ENCODE measurements at places on chromosomes 5 and 9.

GRCh38 chr5:37889612-37890317, 49.9 kb upstream of the GDNF start:
- H3K4me3 ChIP-seq = no peak overlapping the region
- H3K27ac ChIP-seq = no peak overlapping the region
- H3K27me3 ChIP-seq = peaks cover 4% of the 10 kb centered on the region
- no peaks in the 10 kb centered on the region for H3K4me1 ChIP-seq
- DNase-seq = no peak

GRCh38 chr9:108272349-108272899, 583.4 kb downstream of the ACTL7B start:
- no peaks in the 10 kb centered on the region for H3K4me1 ChIP-seq
- H3K27ac ChIP-seq = no peak overlapping the region
- H3K36me3 ChIP-seq = no peaks in the 10 kb centered on the region
- no peak for DNase-seq
- no peak overlapping the region for H3K4me3 ChIP-seq
- no peaks in the 10 kb centered on the region for H3K27me3 ChIP-seq

GRCh38 chr5:103490030-103490739, 72.4 kb downstream of the NUDT12 start:
- H3K27me3 ChIP-seq = peaks cover 12% of the 10 kb centered on the region
- H3K4me3 ChIP-seq = no peak overlapping the region
- H3K36me3 ChIP-seq = no peaks in the 10 kb centered on the region
- H3K27ac ChIP-seq = no peak overlapping the region
- H3K4me1 ChIP-seq = no peaks in the 10 kb centered on the region
- no peak for DNase-seq

- no peak overlapping the region for H3K27ac ChIP-seq
- peaks cover 56% of the 10 kb centered on the region for H3K27me3 ChIP-seq
- H3K4me3 ChIP-seq = no peak overlapping the region
- DNase-seq = no peak
These were observed 19.8 kb upstream of the NTNG2 start for GRCh38 chr9:132141948-132142594.

GRCh38 chr5:73370095-73370494, 78.5 kb downstream of the FOXD1 start:
- DNase-seq = no peak
- peaks cover 30% of the 10 kb centered on the region for H3K27me3 ChIP-seq
- no peaks in the 10 kb centered on the region for H3K4me1 ChIP-seq
- H3K4me3 ChIP-seq = no peak overlapping the region
- H3K27ac ChIP-seq = no peak overlapping the region
